Caco-2 (cell line): ENCODE measurements at places on chromosomes 5 and 9.

- peak; percentile 8 for DNase-seq
Measured at GRCh38 chr9:35112257-35113020, 3.2 kb downstream of the ATOSB start.

- DNase-seq = no peak
Measured at GRCh38 chr5:100131161-100131560, 404.0 kb upstream of the FAM174A start.

- DNase-seq = no peak
Measured at GRCh38 chr9:118568704-118569103, 800.5 kb downstream of the BRINP1 start.

DNA sequence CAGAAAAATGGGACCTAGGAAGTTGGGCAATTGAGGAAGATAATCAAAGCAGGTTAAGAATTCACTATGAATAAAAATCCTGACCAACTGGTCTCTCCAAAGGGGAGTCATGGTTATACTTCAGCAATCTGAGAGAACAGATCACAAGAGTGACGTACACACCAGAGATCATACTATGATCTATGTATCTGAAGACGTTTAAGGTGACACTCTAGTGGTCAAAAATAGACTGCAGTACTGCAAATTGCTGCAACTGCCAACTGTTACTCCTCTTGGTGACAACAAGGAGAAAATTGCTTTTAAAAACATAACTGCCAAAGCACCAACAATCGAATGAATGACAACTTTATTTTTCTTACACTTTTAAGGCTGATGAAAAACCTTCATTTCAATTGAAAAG lies 4.9 kb downstream of the AK6 start:
- DNase-seq = no peak

GRCh38 chr5:177330991-177331842 lies 19.5 kb upstream of the MXD3 start:
- DNase-seq = no peak

DNA sequence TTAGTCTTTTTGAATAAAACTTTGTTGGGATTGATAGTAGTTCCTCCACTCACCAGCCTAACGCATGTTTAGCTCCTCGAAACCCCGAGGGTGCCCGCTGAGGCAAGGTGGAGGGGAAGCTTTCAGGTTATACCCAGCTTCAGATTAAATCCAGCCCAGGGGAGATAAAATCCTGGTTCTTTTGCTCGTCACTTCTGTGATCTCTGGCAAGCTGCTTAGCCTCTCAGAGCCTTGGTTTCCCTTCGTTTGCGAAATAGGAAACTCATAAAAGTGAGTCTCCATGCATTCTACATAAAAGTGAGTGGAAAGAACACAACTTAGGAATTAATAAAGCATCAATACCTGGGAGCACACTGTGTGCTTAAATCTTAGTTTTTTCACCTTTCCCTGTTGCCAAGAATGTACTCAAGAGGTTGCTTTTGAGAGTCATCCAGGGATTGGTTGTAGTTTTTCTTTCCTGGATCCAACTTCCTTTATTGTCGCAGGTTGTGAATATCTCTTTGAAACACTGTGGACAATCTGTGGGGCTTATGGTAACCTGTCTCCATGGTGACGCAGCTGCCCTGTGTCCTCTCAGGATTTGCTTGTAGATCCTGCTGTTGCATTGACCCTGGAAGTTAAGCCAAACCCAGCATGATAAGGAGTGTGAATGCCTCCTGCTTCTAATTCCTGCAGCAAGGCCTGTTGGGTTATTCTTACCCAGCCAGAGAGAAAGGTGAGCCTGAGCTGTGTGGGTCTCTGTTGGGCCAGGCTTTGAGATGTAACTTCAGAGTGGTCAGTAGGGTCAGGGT lies 2.0 kb downstream of the GALNT12 start:
- DNase-seq = no peak

GRCh38 chr5:126009566-126009965 lies 413.6 kb upstream of the GRAMD2B start:
- DNase-seq = no peak

GRCh38 chr9:110583237-110583636 lies 3.7 kb upstream of the SVEP1 start:
- DNase-seq = no peak

- no peak for DNase-seq
Measured at GRCh38 chr5:150101023-150101422, 14.7 kb upstream of the CSF1R start.

- DNase-seq = no peak
Measured at GRCh38 chr5:82873452-82873851, 203.7 kb downstream of the TMEM167A start.

DNA sequence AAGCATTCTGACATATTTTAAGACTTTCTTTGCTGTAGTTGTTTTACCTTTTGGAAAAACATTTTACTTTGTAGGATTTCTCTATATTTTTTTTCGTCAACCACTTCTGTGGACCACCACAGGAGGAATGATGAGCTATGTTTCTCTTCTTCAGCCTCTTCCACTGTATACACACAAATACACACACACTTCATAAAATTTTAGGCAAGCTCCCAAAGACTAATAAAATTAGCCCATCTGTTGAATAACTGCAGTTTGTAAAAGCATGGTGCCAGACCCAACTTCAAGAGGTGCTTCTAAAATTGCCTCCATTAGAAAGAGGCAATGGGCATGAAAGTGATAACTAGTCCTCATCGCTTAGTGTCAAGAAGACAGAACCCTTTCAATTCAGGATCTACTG lies 4.1 kb upstream of the CEP120 start:
- no peak for DNase-seq
